ENCODE measurements at places on chromosomes 7 and 10.

DNA sequence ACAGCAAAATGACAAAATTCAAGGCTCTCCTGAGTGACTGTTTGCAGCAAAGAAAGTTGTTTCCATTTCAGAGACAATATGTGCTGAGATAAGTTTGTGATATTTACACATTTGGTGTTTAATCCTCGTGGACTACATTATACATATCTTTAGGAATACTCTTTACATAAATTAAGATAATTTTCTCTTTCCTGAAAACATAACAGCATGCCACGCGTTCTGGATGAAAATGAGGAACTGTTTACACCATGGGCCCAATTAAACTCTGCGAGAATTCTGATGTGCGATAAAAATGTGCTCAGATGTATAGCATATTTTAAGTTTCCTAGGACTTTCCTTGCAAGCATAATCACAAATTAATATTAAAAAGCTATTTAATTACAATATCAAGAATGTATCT lies 26.4 kb downstream of the PTPRE start:
- DNase-seq = no peak

- DNase-seq = no peak
Observed at GRCh38 chr7:92661651-92662050, 71.5 kb upstream of the FAM133B start.

- no peak for DNase-seq
Observed at GRCh38 chr7:39967406-39968161, 17.5 kb downstream of the CDK13 start.

- DNase-seq = no peak
Observed at GRCh38 chr7:142847353-142847752, 7.5 kb upstream of the EPHB6 start.

DNA sequence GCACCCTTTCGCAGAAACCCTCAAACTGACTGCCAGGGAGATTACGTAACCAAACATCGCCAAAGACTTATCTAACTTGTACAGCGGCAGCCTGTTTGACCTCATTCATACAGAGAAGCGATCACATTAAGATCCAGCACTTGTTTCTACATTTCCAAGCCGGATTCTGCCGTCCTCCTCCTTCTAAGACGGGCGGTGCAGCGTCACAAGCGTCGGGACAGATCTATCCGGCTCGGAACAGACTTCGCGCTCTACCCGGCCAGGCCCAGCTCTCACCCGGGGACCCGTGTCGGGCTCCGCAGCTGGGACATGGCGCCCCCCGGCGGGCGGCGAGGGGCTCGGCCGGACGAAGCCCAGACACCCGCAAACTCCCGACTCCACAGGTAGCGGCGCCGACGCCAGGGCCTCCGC lies 373 bp downstream of the H2AZ2 start:
- peak; percentile 49 for DNase-seq

- DNase-seq = no peak
Observed at GRCh38 chr7:142375710-142376313, 118.0 kb upstream of the PRSS58 start.

DNA sequence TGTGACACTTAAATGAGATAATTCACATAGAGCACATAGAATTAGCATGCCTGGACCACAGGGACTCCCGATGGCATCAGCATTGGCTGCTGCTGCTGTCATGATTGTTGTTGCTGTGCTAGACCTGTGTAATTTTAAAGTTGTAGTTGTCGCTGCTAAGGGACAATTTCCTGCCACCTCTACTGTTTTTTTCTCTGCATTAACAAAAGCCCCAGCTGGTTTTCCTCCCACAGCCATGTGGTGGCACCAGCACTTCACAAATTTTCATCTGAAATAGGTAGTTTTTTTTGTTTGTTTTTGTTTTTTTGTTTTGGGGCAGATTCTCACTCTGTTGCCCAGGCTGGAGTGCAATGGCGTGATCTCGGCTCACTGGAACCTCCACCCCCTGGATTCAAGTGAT lies 25.4 kb upstream of the PRXL2A start:
- no peak for DNase-seq

- no peak for DNase-seq
Observed at GRCh38 chr10:55495555-55495954, 694.5 kb upstream of the PCDH15 start.

GRCh38 chr7:28144266-28144665 lies 36.3 kb downstream of the JAZF1 start:
- DNase-seq = no peak

DNA sequence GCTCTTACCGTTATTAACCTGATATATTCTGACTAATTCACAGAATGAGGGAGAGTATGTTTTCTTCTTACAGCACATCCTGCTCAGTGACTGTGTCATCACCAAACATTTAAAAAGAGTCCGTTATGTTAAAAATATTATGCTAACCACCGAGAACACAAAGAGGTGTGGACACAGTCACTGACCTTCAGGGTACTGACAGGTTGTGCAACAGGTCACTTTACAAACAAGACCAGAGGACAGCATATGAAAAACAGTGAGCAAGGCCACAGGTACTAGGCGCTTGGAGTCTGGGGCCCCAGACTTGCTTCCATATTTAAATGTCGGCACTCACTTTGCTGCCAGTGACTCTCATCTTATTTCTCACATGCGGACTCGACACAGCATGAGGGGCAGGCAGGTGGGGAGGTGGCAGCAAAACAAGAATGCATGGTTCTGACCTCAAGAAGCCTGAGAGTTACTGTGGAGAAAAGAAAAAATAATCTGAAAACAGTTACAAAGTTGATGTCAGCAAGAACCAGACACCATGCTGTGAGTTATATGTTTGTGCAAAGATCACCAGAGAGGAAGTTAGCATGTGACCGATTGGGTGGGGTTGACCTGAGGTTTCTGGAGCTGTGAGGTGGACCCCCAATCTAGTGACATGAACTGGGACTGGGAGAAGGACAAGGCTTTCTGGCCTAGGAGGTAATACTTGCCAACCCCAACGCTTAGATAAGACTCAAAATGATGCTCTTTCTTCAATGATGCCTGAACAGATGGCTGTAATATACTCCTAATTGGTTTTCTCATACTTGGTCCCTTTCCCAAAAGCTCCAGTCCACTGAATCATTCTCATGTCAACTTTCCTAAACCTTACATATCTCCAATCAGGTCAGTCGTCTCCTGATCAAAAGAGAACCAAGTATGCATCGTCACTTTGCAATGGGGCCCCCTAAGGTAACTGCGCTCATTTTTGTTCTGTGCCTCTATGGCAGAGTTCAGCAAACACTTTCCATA lies 102.4 kb downstream of the HIPK2 start:
- DNase-seq = no peak

DNA sequence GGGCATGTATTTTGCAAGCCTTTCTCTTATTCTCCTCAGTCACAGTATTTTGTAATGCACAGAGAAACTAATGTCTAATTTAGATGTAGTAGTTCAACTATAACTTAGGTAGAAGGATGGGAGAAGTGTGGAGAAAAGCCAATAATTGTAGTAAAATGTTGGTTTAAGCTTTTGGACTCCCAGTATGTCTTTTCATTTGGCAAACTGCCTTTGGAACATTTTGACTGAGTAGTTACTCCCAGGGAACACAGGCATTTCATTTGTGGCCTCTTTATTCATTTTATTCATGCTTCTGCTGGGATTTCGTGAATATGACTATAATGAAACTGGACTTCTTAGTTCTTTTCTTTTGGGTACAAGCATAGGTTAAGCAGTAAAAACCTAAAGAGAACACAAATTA lies 79.0 kb downstream of the EXOC4 start:
- DNase-seq = no peak

- no peak for DNase-seq
Observed at GRCh38 chr7:75878312-75878768, 494 bp upstream of the RHBDD2 start.

DNA sequence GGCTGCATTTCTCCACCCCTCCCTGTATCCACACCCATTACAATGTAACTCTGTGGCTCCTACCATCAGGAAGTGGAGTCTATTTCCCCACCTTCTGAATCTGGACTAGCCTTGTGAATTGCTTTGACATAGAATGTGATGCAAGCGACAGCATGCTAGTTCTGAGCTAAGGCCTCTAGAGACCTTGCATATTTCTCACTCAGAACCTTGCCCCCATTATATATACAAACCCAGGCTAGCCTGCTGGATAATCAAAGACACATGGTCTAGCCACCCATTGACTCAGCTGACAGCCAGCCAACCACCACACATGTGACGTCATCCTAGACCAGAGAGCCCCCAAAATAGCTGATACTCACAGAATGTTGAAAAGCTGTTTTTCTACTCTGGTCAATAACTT lies 77.9 kb downstream of the CCDC71L start:
- DNase-seq = no peak

DNA sequence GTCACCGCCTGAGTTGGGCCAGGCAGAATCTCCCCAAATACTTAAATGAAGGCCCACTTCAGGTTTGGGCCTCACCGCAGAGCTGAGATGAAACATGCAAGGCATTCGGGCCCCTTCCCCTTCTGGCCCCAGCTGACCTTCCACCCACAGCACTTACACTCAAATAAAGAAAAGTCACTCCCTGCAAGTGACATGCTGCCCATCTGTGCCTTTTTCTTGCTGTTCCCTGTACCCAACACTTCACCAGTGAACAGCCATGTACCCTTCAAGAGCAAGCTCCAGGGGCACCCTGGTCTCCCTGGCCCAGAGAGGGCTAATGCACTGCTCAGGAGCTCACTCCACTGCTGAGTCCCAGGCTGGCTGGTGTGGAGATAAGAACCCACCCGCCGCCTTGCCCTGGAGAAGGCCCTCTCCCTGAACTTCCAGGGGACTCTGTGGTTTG lies 40.7 kb downstream of the ZCCHC24 start:
- DNase-seq = no peak

DNA sequence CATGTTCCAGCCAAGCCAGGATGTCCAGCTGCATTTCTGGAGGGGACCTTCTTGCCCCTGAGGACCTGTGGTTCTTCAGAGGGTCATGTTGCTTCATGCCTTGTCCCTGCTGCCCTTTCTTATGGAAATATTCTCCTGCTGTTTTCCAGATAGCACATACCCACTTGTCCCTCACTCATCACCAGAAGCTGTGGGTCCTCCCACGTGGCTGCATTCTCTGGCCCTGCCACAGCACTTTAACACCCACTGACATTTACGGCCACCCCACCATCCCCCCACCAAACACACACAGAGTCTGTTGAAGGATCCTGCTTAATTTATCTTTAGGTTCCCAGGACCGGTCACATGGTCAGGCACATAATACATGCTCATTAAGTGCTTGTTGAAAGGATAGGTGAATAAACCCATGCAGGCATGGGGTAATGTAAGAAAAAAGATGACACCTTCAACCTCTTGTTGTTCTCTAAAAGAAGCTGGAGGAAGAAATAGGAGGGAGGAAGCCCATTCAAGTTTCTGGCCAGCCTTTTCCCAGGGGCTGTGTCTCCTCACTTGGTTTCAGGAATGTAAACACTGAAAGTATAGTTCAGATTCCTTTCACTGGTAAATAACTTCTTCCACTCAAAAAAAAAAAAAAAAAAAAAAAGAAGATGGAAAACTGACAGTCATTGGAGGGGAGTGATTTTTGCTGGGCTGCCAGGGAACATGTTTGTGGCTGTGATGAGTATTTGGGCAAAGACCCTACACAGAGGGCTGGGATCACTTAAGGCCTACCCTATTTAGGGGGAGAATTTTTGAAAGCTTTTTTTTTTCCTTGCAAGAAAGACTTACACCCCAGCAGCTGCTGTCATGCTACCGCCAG lies 19.8 kb upstream of the BMPER start:
- no peak for DNase-seq

DNA sequence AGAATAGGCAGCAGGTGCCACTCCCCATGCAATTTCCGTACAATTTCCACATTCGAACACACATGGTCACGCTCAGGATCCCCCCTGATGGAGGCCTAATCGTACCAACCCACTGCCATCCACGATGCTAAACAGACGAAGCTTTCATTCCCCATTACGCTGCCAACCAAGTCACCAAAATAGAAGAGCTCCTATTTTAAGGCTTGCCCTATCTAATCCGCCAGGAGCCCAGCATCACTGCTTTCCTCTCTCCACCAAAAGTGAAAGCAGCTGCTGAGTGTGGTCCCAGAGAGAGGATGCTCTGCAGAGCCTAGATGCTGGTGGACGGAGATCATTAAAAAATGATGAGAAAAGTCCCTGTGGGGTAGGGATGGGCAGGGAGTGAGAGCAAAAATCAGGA lies 43.3 kb downstream of the HSPA12A start:
- no peak for DNase-seq

DNA sequence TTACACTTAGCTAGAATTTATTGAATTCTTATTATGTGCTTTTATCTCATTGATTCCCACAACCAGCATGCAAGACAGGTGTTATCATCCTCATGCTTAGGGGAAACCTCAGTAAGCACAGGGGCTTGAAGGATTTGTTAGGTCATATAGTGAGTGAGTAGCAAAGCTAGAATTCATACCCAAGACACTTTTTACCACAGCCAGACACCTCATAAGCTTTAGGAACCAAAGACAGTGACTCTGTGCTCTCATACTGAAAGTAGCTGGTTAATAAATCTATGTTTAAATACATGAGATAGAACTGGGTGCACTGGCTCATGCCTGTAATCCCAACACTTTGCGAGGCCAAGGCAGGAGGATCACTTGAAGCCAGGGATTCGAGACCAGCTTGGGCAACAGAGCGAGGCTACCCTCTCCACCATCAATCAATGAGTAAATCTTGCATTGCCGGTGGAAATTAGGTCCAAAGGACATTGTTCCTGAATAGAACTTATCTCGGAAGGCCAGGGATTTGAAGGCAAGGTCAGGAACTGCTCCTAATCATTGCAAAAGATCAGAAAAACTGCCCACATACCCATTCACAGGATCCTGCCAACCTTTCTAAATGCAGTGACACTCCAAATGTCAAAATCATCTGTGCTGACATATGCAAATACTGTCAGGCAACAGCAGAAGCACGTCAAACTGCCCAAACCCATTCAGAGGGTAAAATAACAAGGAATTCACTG lies 523.5 kb downstream of the PARD3 start:
- no peak for DNase-seq

DNA sequence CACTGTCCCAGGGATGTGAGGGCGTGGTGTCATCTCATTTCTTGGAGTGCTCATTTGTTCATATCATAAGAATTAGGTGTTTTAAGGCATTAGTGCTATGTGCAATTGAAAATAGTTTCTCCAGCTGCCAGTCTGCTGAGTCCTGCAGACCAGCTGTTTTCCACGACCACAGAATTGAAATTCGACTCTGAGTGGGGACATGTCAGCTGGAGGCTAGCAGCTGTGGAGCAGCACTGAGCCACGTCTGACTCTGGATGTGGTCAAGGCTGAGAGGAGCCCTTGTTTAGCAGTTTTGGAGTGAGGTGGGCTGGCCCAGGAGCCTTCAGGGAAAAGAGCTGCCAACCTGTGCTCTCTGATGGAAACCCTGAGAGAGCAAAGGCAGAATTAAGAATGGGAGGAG lies 156.3 kb upstream of the GRB10 start:
- no peak for DNase-seq

DNA sequence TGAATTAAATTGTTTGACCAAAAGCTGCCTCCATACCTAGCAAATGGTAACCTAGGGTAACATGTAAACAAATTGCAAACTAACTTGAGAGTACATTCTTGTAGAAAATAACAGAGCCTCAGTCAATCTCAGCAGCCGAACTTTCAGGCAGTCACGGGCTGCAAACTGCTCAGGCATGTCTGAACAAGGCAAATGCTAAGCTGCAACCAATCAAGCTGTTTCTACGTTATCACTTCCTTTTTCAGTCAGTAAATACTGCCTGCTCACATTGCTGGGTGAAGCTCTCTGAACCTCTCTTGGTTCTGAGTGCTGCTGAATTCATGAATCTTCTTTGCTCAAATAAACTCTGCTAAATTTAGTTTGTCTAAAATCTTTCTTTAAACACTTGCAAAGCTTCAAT lies 1212.4 kb downstream of the SORCS1 start:
- no peak for DNase-seq

- no peak for DNase-seq
Observed at GRCh38 chr10:69956741-69957230, 95.9 kb upstream of the MACROH2A2 start.

Data from SIG-M5 (cell line).